ENCODE measurements at places on chromosomes 7 and 10.

DNA sequence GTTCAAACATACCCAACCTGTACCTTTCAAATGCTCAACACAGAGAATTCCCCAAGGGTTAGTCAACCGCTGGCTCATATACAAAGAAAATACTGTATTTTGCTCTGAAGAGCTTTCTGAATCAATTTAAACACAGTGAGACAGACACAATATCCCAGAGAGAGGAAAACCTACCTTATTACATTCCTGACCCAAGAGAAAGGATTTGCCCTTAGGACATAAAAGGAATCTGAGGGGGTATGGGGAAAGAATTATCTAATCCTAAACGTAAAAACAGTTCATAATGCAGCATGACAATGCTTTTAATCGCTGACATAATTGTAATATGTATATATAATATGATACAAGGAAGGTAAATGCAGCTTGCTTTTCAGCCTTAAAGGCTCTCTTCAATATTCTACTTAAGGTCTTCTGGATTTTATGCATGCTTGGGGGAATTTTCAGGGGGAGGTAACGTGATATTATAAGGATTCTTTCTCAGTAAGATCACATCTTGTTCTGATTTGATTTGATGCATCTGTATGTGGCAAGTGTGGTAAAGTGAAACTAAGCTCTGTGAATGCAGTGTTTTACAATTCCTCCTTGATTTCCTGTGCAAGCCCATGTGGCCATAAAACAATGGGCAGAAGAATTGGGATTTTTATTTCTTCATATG lies 240.5 kb downstream of the GLI3 start:
- no peak for DNase-seq

- DNase-seq, result no peak
Observed at GRCh38 chr10:118276204-118276603, 65.9 kb downstream of the FAM204A start.

GRCh38 chr7:102873470-102874165 lies 39.2 kb upstream of the LRRC17 start:
- DNase-seq, result no peak

DNA sequence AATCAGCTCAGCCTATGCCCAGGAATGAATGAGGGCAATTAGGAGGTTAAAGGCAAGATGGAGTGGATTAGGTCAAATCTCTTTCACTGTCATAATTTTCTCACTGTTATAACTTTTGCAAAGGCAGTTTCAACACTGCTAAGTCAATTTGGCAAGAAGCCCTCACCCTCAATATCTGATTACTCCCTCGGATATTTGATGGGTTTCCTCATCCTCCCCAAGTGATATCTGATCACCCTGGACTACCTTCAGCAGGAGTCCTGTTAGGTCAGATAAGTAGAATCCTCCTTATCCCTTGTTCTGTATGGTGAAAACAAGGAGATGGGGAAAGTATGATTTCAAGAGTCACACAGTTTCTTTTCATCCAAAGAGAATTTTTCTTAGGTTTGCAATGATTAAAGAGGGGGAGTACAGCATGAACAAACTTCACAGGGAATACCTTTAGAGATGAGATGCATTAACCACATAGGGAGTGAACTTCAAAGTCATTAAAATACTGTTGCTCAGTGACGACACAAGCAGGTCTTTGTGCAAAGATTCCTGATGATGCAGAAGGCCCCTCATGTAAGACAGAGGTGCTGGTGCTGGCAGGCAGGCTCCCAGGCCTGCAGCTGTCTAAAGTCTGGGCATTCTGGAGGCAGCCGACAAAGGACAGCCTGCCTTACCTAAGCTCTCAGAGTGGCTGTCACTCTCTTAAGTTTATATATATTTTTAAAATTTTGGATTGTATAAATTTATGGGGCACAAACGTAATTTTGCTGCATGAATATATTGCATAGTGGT lies 75.4 kb upstream of the POM121L12 start:
- DNase-seq, result no peak

DNA sequence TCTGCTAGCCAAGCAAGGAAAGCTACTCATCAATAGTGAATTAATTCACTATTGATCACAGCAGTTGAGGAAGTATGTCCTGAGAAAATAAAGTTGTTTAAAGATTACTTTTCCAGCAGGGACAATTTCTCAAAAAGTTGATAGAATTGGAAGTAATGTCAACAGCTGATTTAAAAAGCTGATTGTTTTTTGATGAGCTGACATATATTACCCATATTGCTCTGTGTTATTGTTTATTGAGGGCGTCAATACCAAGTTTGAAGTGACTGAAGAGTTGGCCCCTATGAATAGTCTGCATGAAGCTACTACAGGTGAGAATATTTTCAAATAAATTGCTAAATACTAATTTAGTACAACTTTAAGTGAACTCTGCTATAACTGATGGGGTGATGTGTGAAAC lies 28.0 kb downstream of the ZFAND4 start:
- no peak for DNase-seq

DNA sequence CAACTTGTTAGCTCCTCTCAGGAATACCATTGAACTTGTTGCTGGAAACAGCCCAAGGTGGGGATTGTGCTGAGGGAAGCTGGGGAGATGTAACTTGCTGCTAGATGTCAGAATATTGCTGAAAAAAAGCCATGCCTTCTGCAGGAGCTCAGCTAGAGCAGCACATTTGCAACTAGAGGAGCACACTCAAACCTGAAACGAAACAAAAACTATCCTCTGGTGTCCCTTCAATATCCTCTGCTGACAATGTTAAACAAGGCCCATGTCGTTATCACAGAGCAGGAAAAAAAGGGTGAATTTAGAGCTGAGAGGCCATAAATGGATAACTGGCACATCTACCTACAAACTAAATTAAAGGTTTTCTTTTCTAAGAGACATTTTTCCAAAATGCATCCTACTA lies 53.7 kb upstream of the MACC1 start:
- DNase-seq, result no peak

DNA sequence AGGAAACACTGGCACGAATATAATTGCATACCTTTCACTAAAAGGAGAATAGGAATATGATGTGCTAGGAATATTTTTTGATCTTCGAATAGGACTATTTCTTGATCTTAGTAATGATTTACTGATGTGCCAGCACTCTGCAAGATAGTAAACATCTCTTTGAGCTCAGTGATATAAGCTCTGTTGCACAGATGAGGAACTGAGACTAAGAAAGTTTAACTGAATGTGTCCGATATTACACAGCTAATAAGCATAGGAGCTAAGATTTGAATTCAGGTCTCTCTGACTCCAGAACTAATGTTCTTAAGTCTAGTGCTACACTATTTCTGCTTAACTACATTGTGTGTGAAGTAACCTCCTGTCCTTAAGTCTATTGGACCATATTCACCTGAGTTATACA lies 98.4 kb upstream of the PTPRZ1 start:
- no peak for DNase-seq

DNA sequence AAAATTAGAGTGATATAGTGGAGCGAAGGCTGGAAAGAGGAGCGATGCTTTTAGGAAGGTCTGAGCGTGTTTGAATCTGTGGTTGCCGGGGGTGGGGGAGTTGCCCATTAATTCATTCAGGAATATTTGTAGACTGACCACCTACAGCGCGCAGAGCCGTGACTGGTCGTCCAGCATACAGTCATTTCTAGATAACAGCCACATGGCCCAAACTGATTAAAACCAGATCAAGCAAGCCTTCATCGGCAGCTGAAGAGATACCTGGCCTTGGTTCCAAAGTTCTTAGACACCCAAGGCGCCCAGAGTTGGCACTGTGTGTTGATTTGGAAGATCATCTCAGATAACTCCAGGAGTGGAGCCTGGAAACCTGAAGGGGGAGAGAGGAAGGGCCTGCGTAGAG lies 1.7 kb downstream of the PROSER2 start:
- DNase-seq, result no peak
